ENCODE measurements at places on chromosomes 12 and 14.

DNA sequence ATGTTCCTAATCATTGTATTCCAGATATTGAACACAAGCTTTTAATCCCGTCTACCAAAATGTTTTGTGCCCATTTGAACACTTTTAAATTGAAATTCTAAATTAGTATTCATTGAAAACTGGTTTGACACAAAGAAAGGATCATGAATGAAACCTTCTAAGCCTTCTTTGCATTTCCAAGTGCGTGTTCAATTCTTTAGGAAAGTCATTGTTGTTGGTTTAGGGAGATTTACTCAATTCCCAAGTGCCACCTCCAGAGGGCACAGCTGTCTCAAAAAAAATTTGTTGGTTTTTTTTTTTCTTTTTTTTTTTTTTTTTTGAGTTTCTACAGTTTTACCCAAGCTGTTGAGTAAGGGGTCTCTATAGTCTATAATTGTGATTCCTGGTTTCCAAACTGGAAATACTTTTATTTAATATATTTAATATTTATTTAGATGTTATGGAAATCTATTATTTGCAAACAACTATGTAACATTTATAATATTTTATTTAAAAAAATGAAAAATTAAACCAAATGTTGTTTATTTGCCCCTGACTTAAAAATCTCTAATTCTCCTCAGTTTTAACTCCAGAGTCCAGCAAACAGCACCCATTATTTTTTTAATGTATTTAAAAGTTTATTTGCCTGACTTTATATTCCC is 79.9 kb downstream of the NEDD1 start:
- DNase-seq, result no peak

- no peak for DNase-seq
These were observed 222.7 kb downstream of the FOXN3 start for GRCh38 chr14:89194376-89194775.

DNA sequence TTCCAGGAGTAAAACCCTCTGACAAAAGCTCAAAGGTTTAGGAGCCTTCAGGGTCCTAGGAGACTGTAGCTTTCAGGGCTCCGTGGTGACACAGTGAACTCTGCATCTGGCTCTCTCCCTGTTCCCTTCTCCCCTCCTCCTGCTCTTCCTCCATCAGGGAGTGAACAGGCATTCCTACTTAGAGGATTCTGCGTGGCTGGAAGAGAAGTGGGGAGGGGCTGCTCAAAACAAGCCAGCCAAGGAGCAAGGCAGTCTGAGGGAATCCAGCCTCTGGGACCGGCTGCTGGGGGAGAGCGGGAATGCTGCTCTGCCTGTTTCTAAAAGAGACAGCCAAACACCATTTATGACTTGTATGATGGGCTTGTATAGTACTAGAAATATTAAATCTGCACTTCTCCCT is 49.5 kb downstream of the RBMS2 start:
- no peak for DNase-seq

GRCh38 chr12:92759634-92760268 is 57.0 kb downstream of the PLEKHG7 start:
- no peak for DNase-seq

DNA sequence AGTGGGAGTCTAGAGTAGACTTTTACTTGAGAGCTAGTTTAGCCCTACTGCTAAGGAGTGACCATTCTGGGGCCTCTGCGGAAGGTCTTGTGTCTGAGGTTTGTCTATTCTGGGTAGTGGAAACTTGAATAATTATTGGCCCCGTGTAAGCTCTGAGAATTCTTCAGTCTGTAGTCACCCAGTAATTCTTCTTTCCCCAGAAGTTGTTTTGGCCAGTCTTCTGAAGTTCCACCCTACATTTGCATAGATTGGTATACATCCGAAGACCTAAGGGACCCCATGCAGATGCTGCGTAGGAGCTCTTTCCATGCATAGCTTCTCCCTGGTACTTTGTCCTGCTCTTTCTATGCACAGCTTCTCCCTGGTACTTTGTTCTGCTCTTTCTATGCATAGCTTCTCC is 12.8 kb downstream of the CYP46A1 start:
- no peak for DNase-seq

GRCh38 chr12:78981-79380 is 12.4 kb downstream of the IQSEC3 start:
- no peak for DNase-seq

- no peak for DNase-seq
These were observed 25.8 kb upstream of the LRTM2 start for GRCh38 chr12:1794440-1795090.

Data from progenitor cell of endocrine pancreas (in vitro differentiated cells).